ENCODE measurements at places on chromosomes 3 and 15.

DNA sequence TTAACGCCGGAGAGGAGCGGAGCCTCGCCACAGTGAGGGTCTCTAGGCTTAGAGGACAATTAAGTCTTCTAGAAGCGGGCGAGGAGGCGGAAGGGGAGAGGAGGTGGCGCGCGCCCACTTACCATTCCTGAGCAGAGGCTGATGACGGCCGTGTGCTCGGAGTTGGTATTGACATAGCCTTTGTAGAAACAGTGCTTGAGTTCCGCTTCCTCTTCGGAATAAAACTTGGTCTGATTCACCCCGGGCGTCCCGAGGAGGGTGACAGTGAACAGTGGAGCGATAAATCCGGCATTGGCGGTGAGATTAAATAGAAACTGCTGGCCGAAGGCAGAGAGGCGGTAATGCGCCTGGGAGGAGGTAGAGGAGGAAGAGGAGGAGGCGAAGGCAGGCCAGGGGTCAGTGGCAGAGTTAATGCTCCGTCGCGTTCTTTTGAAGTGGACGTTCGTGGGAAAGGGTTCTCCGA lies 1.3 kb downstream of the ADAMTS9 start:
- no peak for DNase-seq

DNA sequence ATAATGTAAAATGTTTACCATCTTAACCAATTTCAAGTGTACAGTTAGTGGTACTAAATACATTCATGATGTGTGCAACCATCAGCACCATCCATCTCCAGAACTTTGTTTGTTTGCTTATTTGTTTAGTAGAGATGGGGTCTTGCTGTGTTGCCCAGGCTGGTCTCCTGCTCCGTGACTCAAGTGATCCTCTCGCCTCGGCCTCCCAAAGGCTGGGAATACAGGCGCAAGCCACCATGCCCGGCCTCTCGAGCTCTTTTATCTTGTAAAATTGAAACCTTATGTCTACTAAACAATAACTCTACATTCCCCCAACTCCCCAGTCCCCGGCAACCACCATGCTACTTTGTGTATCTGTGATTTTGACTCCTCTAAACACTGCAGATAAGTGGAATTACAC lies 31.9 kb downstream of the FBXO45 start:
- DNase-seq = no peak

DNA sequence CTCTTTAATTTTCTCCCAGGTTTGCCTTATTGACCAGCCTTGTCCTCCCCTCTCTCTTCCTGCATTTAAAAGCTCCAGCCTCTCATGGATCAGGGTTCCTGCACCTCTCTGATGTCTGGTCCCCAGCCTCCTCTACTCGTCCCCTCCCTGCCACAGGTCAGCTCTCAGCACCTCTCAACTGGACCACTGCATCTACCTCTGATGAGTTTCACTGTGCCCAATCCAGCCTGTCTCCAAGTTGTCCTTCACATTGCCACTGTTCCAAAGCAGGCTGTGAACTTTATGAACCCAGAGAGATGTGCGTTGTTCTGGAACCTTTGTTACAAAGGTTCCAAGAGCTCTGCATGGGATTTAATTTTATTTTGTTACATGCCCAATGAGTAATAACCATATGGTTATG lies 76.6 kb downstream of the SLCO3A1 start:
- DNase-seq = no peak

DNA sequence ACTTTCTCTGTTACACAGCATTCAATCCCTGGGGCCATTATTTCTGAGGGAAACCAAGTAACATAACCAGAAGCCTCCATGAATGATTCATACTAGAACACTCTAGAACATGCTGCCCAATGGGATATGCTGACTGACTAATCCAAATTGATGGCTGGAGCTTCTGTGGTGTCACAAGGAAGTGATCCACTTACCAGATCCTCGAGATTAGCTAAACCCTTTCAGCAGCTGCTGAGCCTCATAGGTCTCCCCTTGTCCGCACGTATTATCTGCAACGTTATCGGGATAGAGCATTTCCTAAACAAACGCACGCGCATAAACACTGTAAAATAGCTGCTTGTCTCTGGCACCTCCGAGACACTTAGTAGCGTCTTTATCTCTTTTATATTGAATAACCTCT lies 61.2 kb upstream of the PROK2 start:
- DNase-seq = no peak

DNA sequence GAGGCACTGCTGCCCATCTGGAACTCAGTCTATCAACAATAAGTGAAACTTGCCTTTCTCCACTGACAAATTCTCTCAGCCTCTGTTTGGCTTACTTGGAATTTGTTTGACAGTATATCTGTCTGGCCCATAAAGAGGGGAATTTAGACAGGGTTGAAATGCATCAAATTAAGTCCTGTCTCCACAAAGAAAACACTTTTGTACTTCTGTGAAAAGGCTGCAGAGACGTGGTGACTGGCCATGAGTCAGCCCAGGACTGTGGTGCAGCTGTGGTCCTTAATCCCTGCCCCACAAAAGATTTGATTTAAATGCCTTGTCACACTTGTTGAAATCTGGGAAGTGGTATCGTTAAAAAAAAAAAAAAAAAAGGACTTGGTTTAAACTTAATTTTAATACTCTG lies 47.5 kb downstream of the RYR3 start:
- no peak for DNase-seq

DNA sequence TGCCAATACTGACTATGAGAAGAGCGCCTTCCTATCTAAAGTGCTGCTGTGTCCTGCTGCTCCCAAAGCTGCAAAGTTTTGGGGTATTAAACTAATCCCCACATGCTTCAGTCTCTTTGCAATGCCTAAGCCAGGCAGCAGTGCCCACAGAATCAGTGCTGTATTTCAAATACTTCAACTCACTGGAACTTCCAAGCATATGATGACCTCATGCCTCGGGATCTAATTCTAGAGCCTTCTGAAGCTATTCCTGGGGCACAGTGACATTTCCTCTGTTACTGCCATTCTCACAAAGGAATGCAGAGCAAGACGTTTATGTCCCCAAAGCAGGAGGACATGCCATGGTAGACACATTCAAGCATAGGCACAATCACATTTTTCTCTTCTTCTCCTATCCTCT lies 78.5 kb downstream of the CD200 start:
- DNase-seq = no peak

DNA sequence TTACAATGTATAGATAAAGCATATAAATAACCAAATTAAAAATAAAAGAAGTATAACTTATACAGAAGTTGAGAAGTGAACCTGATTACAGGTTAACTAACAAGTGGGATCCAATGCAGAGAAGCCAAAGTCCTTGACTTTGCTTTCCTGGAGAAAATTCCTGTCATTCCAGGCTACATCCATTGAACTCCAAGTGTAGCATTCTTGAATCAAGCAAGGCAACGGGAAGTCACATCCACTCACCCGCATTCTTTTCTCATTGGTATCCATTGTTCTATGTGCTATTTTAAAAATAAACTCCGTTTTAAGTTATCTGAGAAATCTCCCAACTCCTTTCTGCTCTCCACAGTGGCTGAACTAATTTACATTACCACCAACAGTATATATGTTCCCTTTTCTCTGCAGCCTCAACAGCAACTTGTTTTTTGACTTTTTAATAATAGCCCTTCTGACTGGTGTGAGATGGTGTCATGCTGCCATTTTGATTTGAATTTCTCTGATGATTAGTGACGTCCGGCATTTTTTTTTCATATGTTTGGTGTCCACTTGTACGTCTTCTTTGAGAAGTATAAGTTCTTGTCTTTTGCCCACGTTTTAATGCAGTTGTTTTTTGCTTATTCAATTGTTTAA lies 534.3 kb downstream of the ROBO1 start:
- DNase-seq = no peak

All from activated CD4-positive, alpha-beta T cell treated with anti-CD3 and anti-CD28 coated beads, Interleukin-2, amount 50 U/mL, for 16 hours (primary cell).